NCI-H2081 treated with DMSO at 0.1 percent for 48 hours (cell line): ENCODE measurements at places on chromosomes 3 and 15.

GRCh38 chr15:80468796-80469195, 64.6 kb downstream of the ARNT2 start:
- no peak for DNase-seq

DNA sequence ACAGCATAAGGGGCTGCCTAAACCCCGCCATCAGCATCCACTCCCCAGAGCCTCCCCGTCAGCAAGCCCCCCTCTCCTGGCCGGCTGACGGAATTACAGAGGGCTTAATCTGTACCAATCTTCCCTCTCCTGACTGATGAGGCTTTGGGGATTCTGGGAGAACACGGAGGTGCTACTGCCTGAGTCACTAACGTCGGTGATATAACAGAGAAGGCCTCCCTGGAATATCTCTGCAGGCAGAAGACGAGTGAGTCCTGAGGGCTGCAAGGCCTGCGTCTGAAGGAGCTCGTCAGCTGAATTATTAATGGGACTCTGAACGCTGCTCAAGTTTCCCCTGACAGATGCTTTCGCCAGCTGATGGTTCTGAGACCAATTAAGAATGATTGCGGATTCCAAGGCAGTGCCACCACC, 147.7 kb downstream of the XXYLT1 start:
- DNase-seq: no peak

DNA sequence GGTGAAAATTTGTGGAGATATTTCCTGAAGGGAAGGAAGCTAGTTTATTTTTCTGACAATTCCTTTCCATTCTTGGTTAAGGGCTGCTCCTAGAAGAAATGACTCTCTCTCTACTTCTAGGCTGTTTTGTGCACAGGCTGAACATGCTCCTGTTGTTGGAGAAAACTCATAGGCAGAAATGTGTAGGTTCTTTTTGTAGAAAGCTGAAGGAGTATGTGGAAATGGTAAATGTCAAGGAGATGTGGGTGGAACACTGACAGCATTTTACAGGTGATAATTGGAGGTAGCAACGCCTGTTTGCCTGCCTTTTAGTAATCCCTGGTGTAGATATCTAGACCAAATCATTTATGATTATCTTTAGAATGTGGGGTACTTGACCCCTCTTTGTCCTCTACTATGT, 322.2 kb upstream of the TBC1D5 start:
- no peak for DNase-seq

GRCh38 chr15:92629276-92629974, 26.1 kb downstream of the FAM174B start:
- DNase-seq: no peak

- DNase-seq: no peak
Observed at GRCh38 chr3:147886879-147887278, 477.7 kb downstream of the ZIC1 start.

- no peak for DNase-seq
Observed at GRCh38 chr3:34929036-34929435, 710.3 kb upstream of the ARPP21 start.

DNA sequence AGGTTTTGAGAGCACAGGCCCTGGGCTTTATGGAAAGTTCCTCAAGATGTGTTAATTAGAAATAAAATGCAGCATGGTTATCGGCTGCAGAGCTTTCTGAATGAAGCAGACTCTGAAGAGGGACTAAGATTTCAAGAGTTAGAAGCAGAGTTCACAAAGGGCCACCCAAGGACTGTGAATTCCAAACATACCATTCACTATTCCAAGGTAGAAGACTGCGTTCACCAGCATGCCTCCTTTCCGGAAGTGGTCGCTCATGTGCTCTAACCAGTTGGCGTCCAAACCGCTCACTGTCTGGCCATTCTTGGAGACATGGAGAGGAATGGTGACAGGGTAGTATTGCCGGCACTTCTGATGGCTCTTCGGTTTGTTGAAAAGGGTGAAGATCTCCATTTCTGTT, 104.9 kb downstream of the OXNAD1 start:
- DNase-seq: no peak

DNA sequence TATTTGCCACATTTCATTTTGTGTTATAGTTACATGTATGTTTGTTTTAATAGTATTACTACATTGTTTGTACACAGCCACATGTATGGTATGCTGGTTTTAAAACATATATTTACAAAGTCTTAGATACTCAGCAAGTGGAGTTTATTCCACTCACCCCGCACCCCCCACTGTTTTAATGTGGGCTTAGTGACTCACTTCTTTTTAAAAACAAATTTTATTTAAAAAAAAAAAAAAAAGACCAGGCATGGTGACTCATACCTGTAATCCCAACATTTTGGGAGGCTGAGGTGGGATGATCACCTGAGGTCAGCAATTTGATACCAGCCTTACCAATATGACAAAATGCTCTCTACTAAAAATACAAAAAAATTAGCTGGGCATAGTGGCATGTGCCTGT, 26.9 kb upstream of the TJP1 start:
- no peak for DNase-seq

DNA sequence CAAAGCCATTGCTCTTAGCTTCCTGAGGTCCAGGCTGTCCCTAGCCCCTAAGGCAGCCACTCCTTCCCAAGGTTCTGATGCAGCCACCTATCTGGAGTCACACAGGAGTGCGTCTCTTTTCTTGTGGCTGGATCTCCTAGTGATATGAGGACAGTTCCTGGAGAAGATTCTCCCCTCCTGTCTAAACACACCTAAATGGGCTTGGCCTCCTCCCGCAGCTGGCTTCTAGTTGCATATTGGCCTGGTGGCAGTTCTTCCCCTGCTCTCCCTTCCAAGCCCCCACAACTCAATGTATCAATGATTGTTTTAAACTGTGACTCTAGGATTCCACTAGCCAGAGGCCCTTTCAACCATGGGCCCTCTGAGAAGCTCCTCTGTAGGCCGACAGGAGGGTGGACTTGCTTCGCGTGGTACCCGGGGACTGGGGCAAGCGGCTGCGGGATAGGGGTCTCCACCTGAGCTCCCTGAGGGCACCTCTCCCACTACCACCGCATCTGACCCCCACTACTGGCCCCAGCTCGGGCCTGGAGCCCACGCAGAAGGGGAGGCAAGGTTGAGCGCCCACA, 1.4 kb downstream of the ITGA11 start:
- DNase-seq: no peak

GRCh38 chr3:64046592-64046991, 23.3 kb upstream of the PSMD6 start:
- DNase-seq: no peak

GRCh38 chr3:66055289-66055688, 16.6 kb upstream of the MAGI1 start:
- DNase-seq: no peak

DNA sequence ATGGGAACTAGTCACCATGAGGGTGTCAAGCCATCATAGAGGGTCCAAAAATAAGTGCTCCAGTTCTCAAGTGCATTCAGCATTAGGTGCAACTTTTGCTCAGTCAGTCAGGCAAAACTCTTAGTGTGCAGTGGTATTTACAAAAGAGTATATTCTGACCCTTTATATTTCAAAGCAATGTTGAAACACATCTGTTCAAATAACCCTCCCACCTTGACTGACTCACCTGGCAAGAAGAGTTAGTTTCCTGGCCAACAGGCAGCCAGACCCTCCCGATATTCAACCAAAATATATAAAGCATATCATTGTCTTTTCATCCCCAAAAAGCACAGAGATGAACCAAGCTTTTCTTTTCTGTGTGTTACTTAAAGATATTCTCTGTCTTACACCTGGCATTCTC, 7.6 kb upstream of the COL8A1 start:
- no peak for DNase-seq

DNA sequence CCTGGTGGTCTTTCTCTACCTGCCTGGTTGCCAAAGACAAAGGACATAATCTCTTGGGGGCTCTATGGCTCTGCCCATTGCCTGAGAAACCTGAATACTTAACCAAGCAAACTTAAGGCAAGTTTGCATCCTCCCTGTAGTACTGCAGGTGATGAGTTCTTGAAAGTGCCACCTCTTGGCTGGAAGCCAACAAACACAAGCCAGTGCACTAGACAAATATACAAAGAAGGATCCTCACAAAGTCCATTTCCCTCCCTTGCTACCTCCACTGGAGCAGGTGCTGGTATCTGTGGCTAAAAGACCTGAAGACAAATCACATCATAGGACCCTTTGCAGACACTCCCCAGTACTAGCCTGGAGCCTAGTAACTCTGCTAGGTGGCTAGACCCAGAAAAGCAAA, 772.3 kb downstream of the SI start:
- no peak for DNase-seq

- no peak for DNase-seq
Observed at GRCh38 chr3:100600181-100601042, 9.0 kb upstream of the ADGRG7 start.

- DNase-seq: no peak
Observed at GRCh38 chr3:159629329-159630084, 359.1 kb upstream of the IL12A start.

GRCh38 chr15:37291920-37292319, 191.6 kb upstream of the MEIS2 start:
- no peak for DNase-seq

DNA sequence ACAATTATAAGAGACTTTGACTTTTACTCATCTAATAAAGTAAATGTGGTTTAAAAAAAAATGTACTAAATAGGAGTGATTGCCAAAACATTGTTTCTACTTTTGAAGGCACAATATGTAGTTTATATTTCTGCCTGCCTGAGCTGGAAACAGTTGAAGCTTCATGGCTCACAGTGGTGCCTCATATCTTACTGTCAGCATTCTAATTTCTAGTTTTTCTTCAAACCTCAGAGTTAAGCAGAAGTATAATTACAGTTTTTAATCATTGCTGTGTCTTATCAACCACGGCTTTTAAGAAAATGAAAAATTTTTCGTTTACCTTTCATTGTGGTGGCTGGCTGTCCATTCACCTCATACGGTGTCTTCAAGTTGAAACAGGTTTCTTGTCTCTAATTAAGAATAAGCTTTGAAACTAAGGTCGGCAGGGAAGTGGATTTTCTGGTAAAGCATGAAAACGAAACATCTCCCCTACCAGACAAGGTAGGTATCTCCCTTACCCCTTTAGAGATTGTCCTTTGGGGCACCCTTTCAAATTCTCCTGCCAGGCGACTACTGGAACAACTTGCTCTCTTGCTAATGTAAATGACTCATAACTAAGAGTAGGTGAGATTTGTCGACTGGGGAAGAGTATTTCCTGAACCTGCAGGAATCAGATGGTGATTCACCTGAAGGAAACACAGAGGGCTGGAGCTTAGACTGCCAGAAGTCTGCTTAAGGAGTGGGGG, at the start of gene GPR87:
Gene GPR87 (minus strand): TSS at position 554 of the 725 bp plus-strand sequence. CDS start 16,720 bp downstream, outside the sequence.
- no peak for DNase-seq

GRCh38 chr3:152539191-152539764, 270.5 kb downstream of the MBNL1 start:
- no peak for DNase-seq

- DNase-seq: no peak
Observed at GRCh38 chr3:128495435-128495970, 2.5 kb upstream of the GATA2 start.

GRCh38 chr3:13571264-13571663, 22.3 kb downstream of the FBLN2 start:
- DNase-seq: no peak

DNA sequence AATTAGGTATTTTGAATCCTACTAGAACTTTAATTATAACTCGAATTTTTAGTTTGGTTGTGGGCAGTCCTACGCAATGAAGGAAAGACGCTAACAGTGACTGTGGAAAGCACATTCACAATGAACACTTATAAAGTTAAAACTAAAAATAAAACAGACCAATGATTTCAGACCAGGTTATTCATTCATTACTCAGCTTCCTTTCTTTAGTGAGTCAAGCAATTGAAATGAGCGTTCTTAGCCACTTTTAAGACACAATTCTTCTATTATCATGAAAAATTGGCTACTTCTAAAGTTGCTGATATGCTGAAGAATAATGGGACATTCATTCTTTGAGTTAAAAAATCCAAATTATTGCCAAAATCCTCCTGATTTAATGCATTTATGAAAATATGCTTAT, 66.0 kb upstream of the CMSS1 start:
- no peak for DNase-seq

GRCh38 chr3:148631124-148631903, 66.4 kb upstream of the AGTR1 start:
- no peak for DNase-seq

DNA sequence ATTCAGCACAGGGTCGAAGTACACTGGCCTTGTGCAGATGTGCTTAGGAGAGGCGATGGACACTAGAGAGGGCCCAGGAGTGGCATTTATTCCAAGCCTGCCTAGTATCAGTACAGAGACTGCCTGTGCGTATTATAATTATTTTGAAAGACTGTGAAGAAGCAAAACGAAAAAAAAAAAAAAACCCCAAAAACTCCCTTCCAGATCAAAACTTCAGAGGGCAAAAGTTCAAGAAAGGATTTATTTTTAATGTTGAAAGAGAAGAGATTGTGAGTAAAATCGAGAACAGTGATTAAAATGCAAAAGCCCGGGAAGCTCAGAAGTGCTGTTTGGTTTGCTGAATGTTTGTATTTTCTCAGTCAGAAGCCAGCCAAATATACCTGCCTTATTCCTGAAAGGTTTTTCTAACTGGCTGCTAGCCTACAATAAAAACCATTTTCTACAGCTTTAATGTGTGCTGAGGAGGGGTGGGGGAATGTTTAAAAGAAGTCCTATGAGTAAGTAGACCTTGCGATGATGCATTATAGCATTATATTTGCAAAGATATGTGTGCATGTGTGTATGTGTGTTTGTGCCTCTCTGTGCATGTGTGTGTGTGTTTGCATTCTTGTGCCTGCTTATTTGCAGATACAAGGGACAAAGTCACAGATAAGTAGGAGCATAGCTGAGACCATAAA, 19.3 kb upstream of the LZTFL1 start:
- no peak for DNase-seq

DNA sequence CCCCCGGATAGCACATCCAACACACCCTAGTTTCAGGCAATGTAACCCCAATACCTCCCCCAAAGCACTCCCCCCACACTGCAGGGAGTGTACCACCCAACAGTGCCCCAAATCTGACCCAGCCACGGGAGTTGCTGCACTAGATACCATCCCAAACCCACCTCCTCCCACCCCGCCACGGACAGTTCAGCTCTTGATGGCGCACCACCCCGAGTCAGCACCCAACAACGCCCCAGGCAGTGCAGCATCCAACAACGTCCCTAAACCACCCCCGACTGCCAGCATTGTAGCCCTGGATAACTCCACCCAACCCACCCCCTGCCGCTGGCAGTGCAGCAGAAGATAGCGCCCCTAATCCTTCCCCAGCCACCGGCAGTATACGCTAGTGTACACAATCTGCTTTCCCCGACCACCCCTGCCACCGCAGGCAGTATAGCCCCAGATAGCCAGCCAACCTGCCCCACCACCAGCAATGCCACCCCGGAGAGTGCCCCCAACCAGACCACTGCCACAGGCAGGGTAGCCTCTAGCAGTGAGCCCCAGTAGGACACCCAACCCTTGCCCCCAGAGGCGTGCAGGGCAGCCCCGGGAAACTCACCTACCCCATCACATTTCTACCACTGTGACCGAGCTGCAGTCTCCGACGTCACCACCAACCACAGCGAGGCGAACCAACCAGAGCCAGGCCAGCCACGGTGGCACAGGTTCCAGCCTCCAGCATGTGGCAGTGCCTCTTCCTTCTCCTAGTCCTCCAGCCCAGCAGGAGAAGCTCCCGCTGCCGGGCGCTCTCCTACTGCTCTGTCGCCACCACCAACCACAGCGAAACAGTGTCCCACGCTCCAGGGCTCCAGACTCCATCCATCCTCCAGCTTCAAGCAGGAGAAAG, 178.1 kb downstream of the POTEB3 start:
- no peak for DNase-seq

- no peak for DNase-seq
Observed at GRCh38 chr15:58686286-58686685, 63.2 kb downstream of the ADAM10 start.

GRCh38 chr3:192731233-192731632, 3.9 kb upstream of the FGF12 start:
- DNase-seq: no peak
